ENCODE measurements at places on chromosomes 5 and 9.

- no peak for DNase-seq
Observed at GRCh38 chr9:114283551-114284111, 39.3 kb upstream of the ORM1 start.

DNA sequence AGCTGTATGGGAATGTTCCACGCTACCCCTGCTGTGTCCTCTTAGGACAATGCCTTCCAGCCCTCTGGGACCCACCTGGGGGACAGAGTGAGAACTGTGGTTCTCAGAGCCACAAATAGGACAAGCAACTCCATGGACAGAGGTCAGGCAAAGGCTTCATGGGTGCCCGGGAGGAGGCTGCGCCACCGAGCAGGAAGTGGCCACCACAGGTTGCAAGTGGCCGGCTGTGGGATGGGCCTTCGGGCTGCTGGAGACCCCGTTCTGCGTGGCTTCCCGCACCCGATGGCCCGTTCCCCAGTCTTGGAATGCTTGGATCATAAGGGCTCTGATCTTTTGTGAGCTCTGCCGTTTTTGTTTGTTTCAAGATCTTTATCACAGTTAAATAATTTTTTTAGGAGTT, 118.8 kb downstream of the BOD1 start:
- DNase-seq: no peak

DNA sequence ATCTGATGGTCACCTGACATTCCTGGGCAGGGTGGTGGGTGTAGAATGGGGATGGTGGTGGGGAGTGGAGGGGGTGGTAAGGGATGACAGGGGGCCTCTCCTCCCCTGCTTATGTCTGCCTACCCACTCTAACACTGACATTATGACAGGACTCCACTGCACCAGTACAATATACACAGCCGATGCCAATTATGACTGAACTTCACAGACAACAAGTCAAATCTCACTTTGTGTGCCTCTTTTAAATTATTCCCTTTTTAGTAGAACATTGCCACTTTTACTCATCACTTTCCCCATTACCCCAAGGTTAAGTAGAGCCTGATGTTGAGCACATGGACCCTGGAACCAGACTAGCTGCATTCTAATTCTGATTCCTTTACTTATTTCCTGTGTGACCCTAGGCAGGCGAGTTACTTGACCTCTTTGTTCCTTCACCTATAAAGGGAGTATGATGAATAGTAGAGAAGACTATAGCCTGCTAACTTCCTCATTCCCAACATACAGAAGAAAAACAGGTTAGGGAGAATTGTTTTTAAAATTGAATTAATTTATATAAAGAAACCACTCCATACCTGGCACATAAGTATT, 464.7 kb downstream of the DMRT2 start:
- no peak for DNase-seq

GRCh38 chr9:32533336-32533735, 7.3 kb upstream of the RIGI start:
- DNase-seq: no peak

- no peak for DNase-seq
Observed at GRCh38 chr5:141510850-141511601, 22.1 kb downstream of the PCDHGC5 start.
